Uterine smooth muscle cell (primary cell): ENCODE measurements at places on chromosomes 12 and 14. TPM values are rescaled to one million over a fixed set of nuclear protein-coding genes. Genes with fewer than 3 reads are reported as not detected.

PAH gene
- total RNA-seq: under 0.01 TPM in 1 of 2 replicates, not detected in the other

TEX22 gene
- total RNA-seq: 0.11 and 0.25 TPM in 2 replicates

SELPLG gene
- 0.55 and 1.00 TPM in 2 replicates for total RNA-seq

LRRK2 gene
- total RNA-seq: 9.6 and 13.1 TPM in 2 replicates

SERPINA12 gene
- total RNA-seq: not detected in 2 replicates

CMKLR1 gene
- total RNA-seq: not detected in 2 replicates

KRT5 gene
- 0.22 TPM in 1 of 2 replicates, not detected in the other for total RNA-seq

GPR65 gene
- not detected in 2 replicates for total RNA-seq

TMEM229B gene
- 0.33 and 0.62 TPM in 2 replicates for total RNA-seq

CPNE6 gene
- not detected in 2 replicates for total RNA-seq

MYL2 gene
- total RNA-seq: not detected in 2 replicates

TOMM20L gene
- not detected in 2 replicates for total RNA-seq

PLEKHG7 gene
- not detected in 2 replicates for total RNA-seq

RASSF9 gene
- 2.9 and 6.1 TPM in 2 replicates for total RNA-seq

OLR1 gene
- total RNA-seq: not detected in 2 replicates

FOXN3 gene
- total RNA-seq: 6.3 and 12.7 TPM in 2 replicates

GPR84 gene
- not detected in 2 replicates for total RNA-seq
